ENCODE measurements at places on chromosomes 2 and 18.
A peak's percentile ranks its signal among the peaks of the same experiment; 100 is the strongest.

GRCh38 chr2:135124924-135125886, 73.1 kb downstream of the RAB3GAP1 start:
- DNase-seq: no peak

DNA sequence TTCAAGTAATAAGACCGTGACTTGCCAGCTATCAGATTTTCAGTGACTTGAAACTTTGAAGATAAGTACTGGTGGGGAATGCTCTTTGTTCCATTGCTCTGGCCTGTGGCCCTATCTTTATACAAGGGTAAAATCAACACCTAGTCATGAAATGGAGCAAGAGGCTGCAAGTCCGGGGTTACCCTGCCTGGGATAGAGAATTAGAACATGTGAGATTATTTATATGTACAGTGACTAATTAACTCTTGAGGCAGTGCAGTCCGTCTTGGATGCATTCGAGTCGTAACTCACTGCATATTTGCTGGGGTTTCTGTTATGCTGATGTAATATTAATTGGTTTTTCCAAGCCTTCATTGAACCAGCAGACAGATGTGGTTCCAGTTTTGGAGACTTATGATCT, 105.8 kb upstream of the LYPD6 start:
- no peak for DNase-seq

GRCh38 chr2:106053116-106053515, 141.0 kb downstream of the UXS1 start:
- DNase-seq: no peak

DNA sequence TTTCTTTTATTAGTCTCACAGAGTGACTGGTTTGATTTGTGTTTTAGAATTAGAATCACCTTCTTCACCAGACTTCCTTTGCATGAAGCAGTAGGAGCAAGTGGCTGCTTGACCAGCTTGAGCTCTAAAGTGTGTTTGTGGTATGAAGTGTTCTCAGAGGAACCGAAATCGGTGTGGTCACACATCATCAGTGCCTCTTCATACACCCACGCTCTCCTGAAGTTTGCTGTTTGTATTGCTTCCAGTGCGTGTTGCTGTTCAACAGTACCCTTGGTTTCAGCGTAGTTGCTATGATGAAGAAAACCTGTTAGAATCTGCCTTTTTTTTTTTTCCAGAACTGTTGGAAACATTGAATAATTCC, 77.9 kb downstream of the LIMS1 start:
- DNase-seq: no peak

GRCh38 chr2:68835621-68836020, 35.6 kb downstream of the BMP10 start:
- DNase-seq: no peak

GRCh38 chr18:52610451-52611115, 270.6 kb downstream of the DCC start:
- no peak for DNase-seq

GRCh38 chr2:236512267-236512666, 57.4 kb upstream of the ACKR3 start:
- DNase-seq: no peak

GRCh38 chr2:138026111-138027020, 62.1 kb downstream of the HNMT start:
- no peak for DNase-seq

- peak; percentile 17 for DNase-seq
These were observed 74.7 kb downstream of the HNRNPLL start for GRCh38 chr2:38528008-38528442.
